ENCODE measurements at places on chromosomes 1 and 21.
A peak's percentile ranks its signal among the peaks of the same experiment; 100 is the strongest.

GRCh38 chr1:43585557-43585956, 54.9 kb downstream of the PTPRF start:
- DNase-seq: no peak

DNA sequence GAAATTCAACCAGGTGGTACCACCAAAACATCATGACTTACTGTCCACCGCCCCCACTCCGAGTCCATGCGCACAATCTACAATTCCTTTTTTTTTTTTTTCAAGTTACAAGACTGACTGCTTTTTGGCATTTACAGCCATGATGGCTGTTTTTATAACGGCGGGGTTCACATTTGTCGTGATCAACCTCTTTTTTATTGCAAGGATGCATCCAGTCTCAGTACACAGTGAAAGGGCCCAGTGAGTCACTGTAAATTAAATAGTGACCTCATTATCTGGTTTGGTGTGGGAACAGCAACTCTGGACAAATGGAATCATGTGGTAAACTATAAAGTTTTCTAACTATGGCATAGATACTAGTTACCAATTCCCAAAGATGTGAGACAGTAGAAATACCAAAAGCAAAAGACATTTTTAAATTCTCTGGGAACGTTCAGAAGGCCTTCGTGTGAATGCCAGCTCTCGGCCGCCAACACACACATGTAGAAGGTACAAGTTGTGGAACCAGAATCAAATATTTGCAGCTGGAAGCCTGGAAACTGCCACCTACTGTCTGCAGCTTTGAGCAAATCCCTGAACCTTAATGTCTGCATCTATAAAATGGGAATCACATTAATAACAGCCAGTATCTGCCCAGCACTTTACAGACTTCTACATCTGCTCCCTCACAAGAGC, 4.9 kb downstream of the GLIS1 start:
- DNase-seq: no peak

DNA sequence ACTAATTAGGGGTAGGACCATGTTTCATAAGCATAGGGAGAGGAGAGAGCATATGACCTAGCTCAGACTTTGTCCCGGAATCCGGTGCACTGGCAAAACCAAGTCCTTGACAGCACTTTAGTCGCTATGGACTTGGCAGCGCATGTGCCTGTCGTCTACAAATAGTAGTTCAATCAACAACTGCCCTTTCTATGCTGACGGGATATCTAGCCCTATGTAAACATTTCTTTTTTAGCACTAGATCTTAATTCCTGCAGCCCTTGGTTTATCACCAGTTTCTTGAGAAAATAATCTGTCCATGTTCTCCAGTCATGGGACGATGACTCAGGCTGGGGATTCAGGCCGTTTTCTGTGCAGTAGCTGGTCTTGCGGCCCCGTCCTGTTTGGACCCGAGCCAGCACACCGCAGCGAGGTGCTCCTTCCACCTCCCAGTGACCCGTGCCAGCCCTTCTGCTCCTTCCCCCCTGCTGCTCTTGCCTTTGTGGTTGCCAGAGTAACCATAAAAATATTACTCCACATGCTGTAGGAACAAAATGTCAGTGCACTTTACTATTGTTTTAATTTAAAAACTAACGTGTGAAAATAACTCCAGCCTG, 8.6 kb upstream of the MT1HL1 start:
- DNase-seq: no peak

DNA sequence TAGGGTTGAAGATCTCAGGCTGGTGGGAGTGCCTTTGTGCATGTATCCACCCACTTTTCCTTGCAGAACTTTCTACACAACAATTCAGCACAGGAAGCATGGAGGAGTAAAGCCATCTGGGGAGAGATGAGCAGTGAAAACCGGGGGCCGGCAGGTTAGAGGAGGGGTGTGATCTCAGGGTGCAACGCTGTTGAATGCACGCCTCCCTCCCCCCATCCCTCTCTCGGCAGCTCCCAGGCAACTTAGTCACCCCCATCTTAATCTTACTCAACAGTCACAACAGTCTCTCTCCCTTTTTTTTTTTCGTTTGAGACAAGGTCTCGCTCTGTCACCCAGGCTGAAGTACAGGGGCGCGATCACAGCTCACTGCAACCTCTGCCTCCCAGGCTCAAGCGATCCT, 16.6 kb upstream of the ABCG1 start:
- DNase-seq: no peak

DNA sequence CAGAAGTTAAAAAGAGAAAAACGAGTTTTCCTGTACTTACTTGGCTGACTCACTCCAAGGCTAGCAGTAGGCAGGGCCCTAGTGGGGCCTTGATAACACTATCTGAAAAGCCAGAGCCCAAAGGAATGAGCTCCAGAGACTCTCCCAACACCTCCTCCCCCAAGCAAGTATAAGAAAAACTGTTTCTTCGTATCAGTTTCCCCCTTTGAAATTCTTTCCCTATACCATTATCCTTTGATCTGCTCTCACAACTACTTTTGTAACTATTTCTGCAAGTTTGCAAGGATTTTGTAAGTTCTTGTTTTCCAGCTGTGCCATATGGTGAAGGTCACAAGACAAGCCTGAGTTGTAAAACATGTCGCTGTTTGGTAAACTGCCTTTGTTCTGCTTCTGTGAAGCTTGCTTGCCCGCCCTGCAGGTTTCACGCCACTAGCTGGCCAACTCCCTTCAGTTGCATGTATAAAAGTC, 36.5 kb upstream of the KCNJ15 start:
- DNase-seq: no peak

DNA sequence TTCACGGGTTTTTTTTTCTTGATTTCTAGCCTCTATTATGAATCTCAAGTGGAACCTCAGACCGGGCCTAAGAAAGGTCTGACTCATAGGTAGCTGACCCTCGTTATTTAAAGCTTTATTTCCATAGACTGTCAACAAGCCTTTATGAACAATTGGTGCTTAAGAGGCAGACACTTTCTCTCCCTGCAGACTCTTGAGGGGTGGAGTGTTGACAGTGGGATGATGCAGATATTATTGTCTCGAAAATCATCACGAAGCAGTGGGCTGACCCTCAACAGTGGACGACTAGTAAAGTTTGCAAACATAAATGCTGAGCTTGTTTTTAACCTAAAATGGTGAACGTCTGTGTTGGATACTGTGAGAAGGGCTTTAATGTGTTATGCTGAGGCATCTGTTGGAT, 1.8 kb downstream of the SFT2D2 start:
- DNase-seq: no peak

DNA sequence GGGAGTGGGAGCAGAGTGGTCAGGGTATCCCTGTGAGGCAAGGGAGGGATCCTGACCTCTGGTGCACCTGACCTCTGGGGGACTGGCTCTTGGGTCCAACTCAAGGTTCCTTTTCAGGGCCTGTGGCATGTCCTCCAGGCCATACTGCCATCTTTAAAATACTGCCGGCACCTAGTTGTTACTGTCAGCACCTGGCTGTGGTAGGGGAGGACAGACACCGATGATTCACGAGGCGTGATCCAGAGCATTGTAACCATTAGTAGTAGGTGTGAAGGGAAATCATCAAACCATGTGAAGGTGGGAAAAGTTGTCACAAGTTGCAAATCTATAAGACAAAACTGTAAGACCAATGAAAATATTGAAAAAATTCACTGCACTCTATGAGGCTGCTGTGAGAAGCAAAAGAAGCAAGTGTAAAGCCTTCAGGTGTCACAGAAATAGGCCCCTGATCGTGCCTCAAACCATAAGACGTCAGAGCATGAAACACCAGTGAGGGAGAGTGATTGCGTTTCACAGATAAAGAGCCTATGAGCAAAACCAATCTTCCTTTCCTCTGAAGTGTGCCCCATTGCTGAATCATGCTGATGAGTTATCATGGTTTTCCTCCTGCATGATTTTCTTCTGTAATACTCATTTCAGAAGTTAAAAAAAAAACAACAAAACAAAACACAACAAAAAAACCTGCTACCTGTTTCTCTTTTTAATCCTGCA, 55.3 kb downstream of the CDC7 start:
- DNase-seq: no peak

DNA sequence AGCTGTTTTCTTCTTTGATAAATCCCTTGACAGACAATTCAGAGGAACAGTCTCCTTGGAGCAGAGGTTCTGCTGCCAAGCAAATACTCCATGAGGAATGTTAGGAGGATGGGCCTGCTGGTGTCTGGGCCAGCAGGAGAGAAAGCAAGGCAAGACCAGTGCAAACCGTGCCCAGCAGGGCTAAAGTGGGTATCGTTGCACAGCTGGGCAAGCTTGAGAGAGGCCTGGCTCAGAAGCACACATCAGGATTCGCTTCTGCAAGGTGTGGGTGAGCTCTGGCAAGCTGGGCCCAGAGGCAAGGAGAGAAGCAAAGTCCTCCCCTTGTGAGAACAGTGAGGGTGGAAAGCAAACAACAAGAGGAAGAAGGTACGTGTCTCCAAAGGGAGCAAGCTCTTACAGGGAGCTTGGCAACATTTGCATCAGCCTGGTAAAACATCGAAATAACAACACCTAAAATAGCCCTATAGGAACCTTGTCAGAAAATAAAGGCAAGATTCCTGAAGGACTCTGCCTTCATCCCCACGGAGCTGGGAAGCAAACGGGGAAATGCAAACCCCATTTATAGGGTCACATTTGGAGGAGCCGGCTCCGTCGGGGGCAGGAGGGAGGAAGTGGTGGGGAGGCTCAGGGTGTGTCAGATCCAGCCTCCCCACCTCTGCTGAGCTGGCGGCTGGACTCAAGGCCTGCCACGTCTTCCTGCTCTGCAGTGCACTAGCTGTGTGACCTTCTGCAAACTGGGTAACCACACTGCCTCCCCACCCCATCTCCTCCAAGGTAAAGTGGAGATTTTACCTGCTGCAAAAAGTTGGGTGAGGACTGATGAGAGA, 62.3 kb upstream of the HIVEP3 start:
- DNase-seq: no peak

DNA sequence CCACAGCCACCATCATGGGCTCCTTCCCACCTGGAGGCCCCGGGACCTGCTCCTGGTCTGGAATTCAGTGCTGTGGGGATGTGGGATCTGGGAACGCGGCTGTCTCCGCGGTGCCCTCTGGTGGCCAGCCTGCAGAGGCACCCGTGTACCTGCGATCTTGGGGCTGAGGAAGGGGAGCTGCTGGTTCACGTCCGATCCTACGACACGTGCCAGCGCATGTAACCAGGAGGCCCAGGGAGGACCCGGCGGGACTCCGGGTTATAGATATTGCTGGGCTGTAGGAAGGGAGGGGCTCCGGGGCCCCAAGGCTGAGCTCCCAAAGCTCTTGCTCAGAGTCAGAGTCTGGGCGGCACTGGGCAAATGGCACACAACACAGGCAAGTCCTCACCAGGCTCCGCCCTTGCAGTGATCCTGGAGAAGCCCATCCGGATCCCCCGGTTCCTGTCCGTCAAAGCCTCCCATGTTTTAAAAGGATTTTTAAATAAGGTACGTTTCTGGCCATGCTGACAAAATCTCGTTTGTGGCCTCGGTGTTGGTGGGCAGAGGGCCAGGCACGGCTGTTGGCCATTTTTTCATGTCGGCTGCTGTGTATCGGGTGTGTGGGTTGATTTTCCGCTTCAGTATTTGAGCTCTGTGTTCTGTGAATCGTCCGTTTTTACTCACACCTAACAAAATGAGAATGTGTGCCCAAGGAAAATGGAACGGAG, 20.1 kb downstream of the FAAP20 start:
- peak; percentile 99 for DNase-seq

DNA sequence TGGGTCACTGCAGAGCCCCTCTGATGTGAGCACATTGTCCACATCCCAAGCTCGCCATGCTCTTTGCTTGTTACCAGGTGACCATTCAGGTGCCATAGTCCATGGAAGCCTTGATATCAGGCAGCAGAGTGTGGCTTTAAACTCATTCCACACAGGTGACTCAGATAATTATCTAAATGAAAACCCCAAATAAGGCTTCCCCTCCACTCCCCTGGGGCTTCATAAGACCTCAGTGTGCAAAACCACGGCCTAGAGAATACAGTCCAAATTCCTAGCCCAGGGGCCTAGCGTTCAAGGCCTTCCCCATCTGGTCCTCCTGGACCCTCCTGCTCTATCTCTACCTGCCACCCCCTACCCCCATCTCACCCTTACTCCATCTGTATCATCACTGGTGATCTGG, 97.1 kb downstream of the ARHGEF10L start:
- DNase-seq: no peak

- DNase-seq: no peak
These were observed 47.6 kb downstream of the RAB3GAP2 start for GRCh38 chr1:220224611-220225124.

GRCh38 chr1:17440074-17440826, 773 bp upstream of the RCC2 start:
- DNase-seq: no peak

DNA sequence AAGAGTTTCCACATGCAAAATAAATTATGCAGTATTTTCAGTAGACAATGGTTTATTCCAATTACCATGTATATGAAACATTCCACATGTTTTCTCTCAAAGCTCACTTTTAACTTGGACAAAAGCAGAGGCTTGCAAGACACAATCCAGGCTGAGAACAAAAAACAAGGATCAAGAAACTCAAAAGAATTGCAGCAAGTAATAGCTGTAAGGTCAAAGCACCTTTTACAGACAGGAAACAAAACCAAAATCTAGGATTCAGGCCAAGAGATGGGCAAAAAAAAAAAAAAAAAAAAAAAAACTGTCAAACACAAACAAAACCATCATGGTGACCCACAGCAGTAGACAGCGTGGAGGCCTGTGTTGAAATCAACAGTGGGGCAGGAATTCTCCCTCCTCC, 9.3 kb downstream of the RGS1 start:
- DNase-seq: no peak

DNA sequence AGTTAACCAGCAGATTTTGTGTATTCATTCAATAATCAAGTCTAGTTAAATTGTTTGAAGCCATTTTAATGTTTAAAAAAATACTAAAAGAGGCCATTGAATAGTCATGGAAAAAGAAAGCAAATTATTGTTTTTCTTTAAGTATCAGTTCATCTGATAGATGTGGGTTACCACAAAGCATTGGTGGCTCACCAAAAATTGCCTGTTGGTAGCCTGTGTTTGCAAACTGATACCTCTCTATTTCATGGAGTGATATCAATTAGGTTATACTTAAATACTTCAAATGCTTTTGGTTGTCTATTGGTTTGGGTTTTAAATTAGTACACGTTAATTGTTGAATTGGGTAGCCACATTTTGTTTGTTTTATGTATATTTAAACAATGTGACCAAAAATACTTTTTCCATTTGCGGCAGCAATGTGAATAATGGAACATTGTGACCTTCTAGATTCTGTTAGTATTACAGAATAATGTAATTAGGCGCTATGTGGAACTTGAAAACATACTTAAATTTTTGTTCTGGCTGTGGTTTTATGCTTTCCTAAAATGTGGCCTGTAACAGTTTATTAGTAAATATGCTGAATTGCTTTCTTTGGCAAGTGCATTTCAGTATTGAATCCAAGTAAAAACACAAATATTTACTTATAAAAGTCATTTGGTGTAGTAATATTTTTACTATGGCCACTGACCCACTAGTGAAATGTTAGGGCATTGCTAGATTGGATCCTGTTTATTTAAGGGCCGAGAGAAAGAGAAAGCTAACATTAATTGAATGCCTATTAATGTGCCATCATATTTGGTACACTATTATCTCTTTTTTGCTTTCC, 37.1 kb upstream of the NBL1 start:
- DNase-seq: no peak

- no peak for DNase-seq
These were observed 492 bp upstream of the COLGALT2 start for GRCh38 chr1:184037849-184038591.

Data from HuH-7 (cell line).